ENCODE measurements at places on chromosomes 2 and 18.

- DNase-seq = no peak
These were observed 99.1 kb downstream of the SH3BP4 start for GRCh38 chr2:235050980-235051351.

- DNase-seq = no peak
These were observed 126.7 kb downstream of the BCL2 start for GRCh38 chr18:63192885-63193349.

DNA sequence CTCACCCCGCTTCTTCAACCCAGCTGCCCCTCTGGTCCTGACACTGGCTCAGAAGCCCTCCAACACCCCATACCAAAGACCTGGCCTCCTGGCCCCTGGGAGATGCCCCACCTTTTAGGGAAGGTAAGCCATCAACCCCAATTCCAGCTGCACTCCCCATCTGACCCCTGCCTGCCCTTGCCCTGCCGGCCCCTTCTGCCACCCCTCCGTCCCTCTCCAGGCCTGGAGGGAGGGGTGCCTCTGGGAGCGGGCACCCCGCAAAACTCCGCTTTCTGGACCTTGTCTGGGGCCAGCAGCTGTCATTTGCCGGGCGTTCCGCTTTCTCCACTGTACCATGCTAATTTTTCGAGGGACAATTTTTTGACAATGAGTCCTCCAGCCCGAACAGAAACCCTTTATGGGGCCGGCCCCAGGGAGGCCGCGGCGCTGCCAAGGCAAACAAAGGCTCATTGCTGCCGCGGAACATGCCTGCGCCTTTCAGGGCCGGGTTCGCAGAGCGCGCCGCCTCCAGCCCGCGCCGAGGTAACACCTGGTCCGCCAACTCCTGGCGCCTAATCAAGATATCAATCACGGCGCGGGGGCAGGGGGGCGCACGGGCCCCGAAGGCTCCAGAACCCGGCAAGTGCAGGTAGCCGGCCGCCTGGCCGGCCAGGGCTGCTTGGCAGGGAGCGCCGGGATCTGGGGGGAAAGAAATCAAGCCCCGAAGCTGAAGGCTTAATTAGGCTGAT lies 96.0 kb downstream of the INHBB start:
- no peak for DNase-seq

- DNase-seq = no peak
These were observed 573.5 kb downstream of the DSC3 start for GRCh38 chr18:30469091-30469490.

- DNase-seq = no peak
These were observed 62.3 kb downstream of the VWA3B start for GRCh38 chr2:98149333-98149697.

GRCh38 chr2:108947271-108947907 lies 41.6 kb downstream of the EDAR start:
- DNase-seq = no peak

- no peak for DNase-seq
These were observed 55.1 kb upstream of the RAPGEF4 start for GRCh38 chr2:172680436-172681068.
